Fibroblast of lung (primary cell): ENCODE measurements at places on chromosomes 13 and 19. TPM values are rescaled to one million over a fixed set of nuclear protein-coding genes. Genes with fewer than 3 reads are reported as not detected.

TEAD2 gene
- 19.2 and 24.1 TPM in 2 replicates for total RNA-seq

KL gene
- total RNA-seq, result under 0.01 and 0.17 TPM in 2 replicates

PSG11 gene
- not detected in 2 replicates for total RNA-seq

NAXD gene
- total RNA-seq, result 22.3 and 34.0 TPM in 2 replicates

MBNL2 gene
- 54.7 and 61.1 TPM in 2 replicates for total RNA-seq

ARHGEF18 gene
- 33.1 and 45.1 TPM in 2 replicates for total RNA-seq

MYCBP2 gene
- 62.1 and 95.9 TPM in 2 replicates for total RNA-seq

ZNF135 gene
- total RNA-seq, result 6.2 and 11.2 TPM in 2 replicates

CFD gene
- 18.8 and 206 TPM in 2 replicates for total RNA-seq

CYP2S1 gene
- total RNA-seq, result 2.1 and 3.5 TPM in 2 replicates

EPSTI1 gene
- total RNA-seq, result 5.6 and 8.2 TPM in 2 replicates

ATP4B gene
- not detected in 2 replicates for total RNA-seq

HCST gene
- 1.0 and 2.0 TPM in 2 replicates for total RNA-seq

LGALS7 gene
- total RNA-seq, result not detected in 2 replicates

LRRC4B gene
- 0.17 and 0.26 TPM in 2 replicates for total RNA-seq

F10 gene
- 20.3 and 41.5 TPM in 2 replicates for total RNA-seq

POLD1 gene
- total RNA-seq, result 16.4 and 23.6 TPM in 2 replicates

LHB gene
- not detected in 2 replicates for total RNA-seq

PEX11G gene
- 3.8 and 3.9 TPM in 2 replicates for total RNA-seq

RGL3 gene
- total RNA-seq, result 1.8 and 4.0 TPM in 2 replicates

ZNF154 gene
- total RNA-seq, result 3.3 and 6.3 TPM in 2 replicates

CADM4 gene
- total RNA-seq, result 1.5 and 2.1 TPM in 2 replicates

SPRED3 gene
- total RNA-seq, result 0.77 and 1.5 TPM in 2 replicates

NXNL1 gene
- total RNA-seq, result not detected in 2 replicates

ZIK1 gene
- 7.1 and 7.2 TPM in 2 replicates for total RNA-seq
